ENCODE measurements at places on chromosomes 11 and 22.

GRCh38 chr11:30046578-30046945 lies 29.7 kb upstream of the KCNA4 start:
- no peak for DNase-seq

GRCh38 chr11:79762279-79762921 lies 321.6 kb upstream of the TENM4 start:
- DNase-seq = no peak

- DNase-seq = no peak
Measured at GRCh38 chr22:27241430-27242321, 559.9 kb downstream of the MN1 start.

GRCh38 chr11:130829920-130830511 lies 86.3 kb downstream of the SNX19 start:
- no peak for DNase-seq

- peak; percentile 35 for DNase-seq
Measured at GRCh38 chr11:14908214-14908880, 16.3 kb upstream of the CYP2R1 start.

DNA sequence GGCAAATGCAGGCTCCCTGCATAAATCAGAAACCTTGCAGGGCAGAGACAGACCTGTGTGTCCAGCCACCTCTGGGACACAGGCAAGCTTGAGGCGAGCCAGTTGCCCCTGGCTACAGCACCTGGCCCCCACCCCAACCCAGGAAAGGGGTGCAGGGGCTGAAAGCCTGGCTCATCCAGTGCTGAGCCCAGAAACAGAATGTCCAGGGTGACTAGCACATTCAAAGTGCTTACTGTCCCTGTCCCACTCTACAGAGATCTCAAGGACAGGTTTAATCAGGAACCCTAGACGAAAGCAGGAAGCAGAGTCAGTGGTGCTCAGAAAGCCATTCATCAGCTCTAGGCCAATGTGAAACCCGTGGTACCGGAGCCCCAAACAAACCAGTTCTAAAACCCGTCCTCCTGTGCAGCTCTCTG lies 31.9 kb downstream of the PLEKHA7 start:
- no peak for DNase-seq

GRCh38 chr11:115590254-115590653 lies 86.0 kb upstream of the CADM1 start:
- DNase-seq = no peak

- no peak for DNase-seq
Measured at GRCh38 chr11:47271961-47272661, 2.2 kb downstream of the MADD start.

DNA sequence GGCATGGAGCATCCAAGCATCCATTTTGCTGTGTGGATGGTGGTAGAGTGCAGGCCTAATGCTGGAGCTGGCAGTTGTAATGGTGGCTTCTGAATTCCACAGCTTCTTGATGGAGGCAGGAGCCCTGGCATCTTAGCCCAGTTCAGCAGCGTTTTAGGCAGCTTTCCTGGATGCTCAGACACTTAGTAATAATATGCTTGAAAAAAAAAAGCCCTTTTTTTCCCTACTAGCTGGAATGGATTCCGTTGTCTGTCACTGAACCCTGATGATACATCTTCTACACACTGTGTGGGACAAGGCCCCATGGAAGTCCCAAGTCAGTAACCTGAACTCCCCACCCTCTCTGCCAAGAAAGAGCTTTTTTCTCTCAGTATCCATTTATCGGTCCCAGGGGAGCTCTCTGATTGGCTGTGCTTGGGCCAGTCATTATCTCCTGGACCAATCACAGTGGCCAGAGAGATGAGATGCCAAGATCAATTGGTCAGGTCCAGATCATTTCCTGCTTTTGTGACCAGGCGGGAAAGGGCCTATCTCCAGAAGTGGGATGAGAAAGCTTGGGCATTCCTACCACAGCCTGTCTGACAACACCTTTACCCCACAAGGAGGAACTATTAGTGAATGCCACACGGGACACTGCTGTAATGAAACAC lies 34.2 kb downstream of the MCM5 start:
- DNase-seq = no peak

- DNase-seq = no peak
Measured at GRCh38 chr11:30521297-30522071, 64.7 kb downstream of the MPPED2 start.

DNA sequence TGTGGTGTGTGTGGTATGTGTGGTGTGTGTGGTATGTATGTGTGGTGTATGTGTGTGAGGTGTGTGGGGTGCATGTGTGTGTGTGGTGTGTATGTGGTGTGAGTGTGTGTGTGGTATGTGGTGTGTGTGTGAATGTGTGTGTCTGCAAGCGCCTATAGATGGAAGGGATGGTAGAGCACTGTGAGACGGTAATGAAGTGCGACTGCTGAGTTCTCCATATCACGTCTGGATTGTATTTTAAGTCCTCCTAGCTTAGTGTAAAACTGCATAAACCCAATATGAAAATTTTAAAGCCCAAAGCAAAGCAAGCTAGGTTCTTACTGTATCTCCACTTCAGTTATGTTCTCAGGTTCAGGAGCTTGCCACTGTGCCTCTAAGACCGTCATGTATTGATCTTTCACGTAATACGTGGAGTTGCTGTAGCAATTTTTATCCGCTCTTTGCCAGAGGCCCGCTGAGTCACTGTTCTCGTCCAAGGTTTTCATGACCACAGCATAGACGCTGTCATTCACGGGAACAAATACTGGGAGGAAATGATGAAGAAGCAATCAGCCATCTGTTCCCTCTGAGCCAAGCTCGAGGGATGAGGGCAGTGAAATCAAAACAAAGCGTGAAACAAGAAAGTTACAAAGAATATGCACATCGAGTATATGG lies 5.5 kb downstream of the PLET1 start:
- DNase-seq = no peak

- DNase-seq = no peak
Measured at GRCh38 chr11:3077189-3077836, 20.1 kb upstream of the CARS1 start.

DNA sequence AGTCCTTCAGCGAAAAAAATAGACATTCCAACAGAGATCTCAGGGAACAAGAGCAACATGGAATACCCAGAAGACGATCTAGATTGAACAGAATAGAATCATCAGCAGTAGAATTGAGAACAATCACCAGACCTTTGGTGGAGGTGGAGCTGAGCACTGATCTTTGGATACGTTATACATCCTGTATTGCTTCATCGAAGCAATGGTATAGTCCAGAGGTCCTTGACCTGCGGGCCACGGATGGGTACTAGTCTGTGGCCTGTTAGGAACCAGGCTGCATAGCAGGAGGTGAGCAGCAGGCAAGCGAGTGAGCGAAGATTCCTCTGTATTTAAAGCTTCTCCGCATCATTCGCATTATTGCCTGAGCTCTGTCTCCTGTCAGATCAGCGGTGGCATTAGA lies 17.6 kb downstream of the LRRC55 start:
- DNase-seq = no peak

DNA sequence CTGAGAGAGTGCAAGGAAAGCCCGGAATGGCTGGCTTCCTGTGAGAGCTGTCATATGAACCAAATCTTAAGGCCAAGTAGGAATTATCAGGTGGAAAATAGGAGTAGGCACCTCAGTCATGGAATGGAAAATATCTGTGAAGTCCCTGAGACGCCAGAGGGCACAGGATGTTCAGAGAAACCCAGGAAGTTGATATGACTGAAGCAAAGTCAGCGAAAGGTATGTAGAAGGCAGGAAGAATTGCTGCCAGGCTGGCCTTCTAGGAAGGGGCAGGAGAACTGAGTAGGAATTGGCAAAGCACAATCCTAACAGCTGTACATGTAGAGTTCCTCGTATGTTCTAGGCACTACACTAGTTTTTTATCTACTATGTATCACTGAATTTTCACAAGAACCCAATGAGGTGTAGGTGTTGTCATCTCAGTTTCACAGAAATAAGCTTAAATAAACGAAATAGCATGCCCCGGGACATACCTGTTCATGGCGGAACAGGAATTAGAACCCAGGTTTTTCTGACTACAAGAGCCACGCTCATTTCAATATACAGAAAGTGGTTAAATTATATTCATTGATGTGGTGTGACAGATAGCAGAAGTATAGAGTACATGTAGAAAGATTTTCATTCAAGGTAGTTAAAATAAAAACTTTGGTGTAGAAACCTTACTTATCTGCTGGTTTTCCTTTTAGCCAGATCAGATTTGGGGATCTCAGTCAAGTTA lies 17.0 kb downstream of the HMGXB4 start:
- DNase-seq = no peak

DNA sequence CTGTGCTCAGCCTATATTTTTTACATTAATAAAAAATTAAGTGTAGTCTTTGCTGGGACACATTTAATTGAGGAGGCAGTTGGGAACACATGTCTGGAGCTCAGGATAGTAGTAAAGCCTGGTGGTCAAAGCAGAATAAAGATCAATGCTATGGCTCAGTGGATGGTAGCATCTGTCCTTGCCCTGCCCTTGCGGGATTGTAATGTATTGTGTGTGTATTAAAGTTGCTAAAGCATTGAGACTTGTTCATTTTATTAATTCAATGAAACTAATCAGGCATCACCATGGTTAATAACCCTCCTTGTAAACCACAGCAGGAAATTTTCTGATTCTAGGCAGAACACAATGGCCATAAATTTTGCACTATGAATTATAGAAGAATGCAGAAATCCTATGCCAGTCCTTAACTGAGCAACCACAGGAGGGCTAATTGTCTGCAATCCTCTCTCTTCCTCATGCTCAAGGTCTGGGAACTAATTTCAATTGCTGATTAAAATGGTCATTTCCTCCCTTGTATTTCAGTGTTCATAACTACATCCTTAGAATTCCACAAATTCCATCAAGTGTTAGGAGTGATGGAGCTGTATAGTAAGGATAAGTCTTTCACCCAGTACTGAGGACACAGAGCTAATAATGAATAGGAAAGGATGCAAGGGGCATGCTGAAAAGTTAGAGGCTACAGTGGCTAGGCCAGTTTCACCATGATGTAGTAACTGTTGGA lies 403.2 kb upstream of the DDI1 start:
- DNase-seq = no peak

DNA sequence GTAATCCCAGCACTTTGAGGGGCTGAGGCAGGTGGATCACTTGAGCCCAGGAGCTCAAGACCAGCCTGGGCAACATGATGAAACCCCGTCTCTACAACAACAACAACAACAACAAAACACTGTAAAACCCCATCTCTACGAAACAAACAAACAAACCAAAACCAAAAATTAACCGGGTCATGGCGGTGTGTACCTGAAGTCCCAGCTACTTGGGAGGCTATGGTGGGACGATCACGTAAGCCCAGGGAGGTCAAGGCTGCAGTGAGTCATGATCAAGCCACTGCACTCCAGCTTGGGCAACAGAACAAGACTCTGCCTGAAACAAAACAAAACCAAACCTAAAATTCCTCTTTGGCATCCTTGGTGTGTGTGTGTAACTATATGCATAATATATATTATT lies 7.0 kb upstream of the POLA2 start:
- DNase-seq = no peak

GRCh38 chr11:67470337-67471002 lies 1.4 kb upstream of the TMEM134 start:
- no peak for DNase-seq

DNA sequence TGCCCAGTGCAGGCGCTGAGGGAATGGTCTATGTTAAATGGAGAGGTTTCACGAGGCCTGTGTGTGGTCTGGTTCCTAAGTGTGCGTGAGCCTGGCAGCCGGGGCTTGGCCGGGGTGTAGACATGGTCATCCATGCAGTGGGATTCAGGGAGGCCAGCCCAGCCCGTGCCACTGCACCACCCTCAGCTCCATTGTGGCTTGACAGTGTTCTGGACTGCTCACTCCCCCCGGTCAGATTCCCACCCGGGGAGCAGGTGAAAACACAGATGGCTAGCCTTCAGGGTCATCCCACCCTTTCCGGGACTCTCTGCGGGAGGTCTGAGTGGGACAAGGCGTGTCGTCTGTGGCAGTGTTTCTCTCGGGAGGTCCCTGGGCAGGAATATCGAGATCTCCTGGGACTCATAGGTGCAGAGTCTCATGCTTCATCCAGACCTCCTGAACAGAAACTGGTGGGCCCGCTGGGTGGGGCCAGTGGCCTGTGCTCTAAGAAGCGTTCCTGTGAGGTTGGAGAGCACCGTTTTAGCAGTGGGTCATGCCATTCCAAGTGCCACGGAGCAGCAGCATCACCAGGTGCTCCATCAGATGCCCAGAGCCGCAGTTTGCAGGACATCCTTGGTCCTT lies 52.3 kb downstream of the ST14 start:
- no peak for DNase-seq

DNA sequence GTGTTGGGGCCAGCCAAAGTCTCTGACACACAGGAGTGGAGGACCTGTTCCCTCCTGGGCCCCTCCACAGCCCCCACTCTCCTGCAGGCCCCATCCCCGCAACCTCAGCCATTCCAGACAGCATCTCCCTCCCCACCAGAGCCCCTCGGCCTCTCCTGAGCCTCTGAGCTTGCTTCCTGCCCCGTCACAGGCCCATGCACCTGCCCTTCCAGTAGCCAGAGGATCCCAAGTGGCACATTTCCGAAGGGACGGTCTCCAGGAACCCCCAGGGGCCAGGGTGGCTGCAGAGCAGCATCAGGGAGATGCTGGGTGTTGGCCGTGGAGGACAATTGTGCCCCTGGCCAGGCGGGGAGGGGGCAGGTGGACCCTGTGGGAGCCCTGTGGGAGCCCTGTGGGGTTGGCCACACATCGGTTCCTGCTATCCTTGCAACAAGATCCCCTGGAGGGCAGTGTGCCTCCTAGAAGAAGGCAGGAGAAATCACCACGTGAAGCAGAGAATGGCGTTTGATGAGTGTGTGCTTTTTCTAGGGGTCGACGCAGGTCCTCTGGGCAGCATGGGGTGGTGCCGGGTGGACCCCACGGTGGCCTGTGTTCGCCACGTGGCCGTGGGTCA lies 45.3 kb upstream of the PPARA start:
- no peak for DNase-seq

- no peak for DNase-seq
Measured at GRCh38 chr11:60923800-60924109, 505 bp upstream of the TMEM132A start.

- no peak for DNase-seq
Measured at GRCh38 chr11:114060392-114061047, 1.0 kb downstream of the ZBTB16 start.

DNA sequence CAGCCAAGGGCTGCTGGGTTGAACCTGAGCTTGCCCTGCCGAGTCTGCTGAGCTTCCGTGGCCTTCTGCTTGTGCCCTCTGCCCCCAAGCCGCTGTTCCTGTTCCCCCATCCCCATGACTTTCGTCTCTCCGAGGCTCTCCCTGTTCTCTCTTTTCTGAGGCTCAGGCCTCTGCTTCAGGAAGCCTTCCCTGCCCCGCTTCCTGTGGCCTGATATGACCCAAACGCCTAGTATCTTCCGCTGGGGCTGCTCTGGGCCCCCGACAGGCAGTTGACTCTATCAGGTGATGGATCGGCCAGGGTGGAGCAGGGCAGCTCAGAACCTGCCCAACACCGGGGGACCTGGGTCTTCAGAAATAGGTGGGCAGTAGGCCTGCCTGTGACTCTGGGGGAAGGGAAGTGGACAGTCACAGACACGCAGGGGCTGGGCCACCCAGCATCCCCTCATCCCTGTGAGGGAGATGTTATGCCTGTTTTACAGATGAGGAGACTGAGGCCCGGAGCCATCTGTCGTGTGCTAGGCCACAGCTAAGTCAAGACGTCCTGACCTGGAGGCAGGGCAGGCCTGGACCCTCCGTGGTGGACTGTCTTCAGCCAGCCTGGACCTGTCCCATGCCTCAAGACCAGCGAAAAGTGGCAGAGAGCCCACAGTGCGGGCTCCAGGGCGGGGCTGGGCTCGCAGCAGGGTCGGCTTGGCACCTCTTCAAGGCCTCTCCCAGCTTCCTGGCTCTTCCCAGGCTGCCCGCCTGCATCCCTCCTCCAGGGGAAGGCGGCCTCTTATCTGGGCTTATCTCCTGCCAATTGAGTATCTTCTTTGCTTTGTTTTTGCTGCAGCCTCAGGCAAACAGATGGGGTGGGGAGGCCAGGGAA lies 16.2 kb downstream of the BAD start:
- DNase-seq = no peak
